ENCODE measurements at places on chromosomes 5 and 9. TPM values are rescaled to one million over a fixed set of nuclear protein-coding genes. Genes with fewer than 3 reads are reported as not detected.

The CARTPT gene
- not detected for total RNA-seq

The ANKRD34B gene
- not detected for total RNA-seq

The BICD2 gene
- total RNA-seq: 28.9 TPM

The BSPRY gene
- under 0.01 TPM for total RNA-seq

The PCDHA1 gene
- 0.11 TPM for total RNA-seq

The PCDHAC1 gene
- total RNA-seq: under 0.01 TPM

The CEL gene
- 0.11 TPM for total RNA-seq

The HMMR gene
- 13.2 TPM for total RNA-seq

The PLAA gene
- 35.0 TPM for total RNA-seq

The NIPAL4 gene
- total RNA-seq: not detected

The CRAT gene
- 60.5 TPM for total RNA-seq

The OR13J1 gene
- total RNA-seq: not detected

The APBA1 gene
- 14.1 TPM for total RNA-seq

The GABRA6 gene
- not detected for total RNA-seq

The ZCCHC10 gene
- 14.4 TPM for total RNA-seq

The NMUR2 gene
- total RNA-seq: not detected

The N4BP3 gene
- 0.32 TPM for total RNA-seq

The MGAT1 gene
- 105 TPM for total RNA-seq

The SLC36A2 gene
- total RNA-seq: not detected

The SHLD3 gene
- 5.5 TPM for total RNA-seq

The PLAC8L1 gene
- not detected for total RNA-seq

The ENHO gene
- total RNA-seq: 0.39 TPM

The CD180 gene
- total RNA-seq: under 0.01 TPM

The UAP1L1 gene
- 15.6 TPM for total RNA-seq

The F2RL2 gene
- not detected for total RNA-seq

The PCDHA13 gene
- total RNA-seq: 0.13 TPM

The PDE6A gene
- total RNA-seq: not detected

The EMB gene
- total RNA-seq: 2.2 TPM

The CD274 gene
- total RNA-seq: 0.65 TPM

The B4GALT1 gene
- total RNA-seq: 136 TPM

The MSMP gene
- total RNA-seq: 1.4 TPM

The PCDHB5 gene
- 2.9 TPM for total RNA-seq

Measured in articular chondrocyte of knee joint (primary cell).